ENCODE measurements at places on chromosomes 7 and 10.

DNA sequence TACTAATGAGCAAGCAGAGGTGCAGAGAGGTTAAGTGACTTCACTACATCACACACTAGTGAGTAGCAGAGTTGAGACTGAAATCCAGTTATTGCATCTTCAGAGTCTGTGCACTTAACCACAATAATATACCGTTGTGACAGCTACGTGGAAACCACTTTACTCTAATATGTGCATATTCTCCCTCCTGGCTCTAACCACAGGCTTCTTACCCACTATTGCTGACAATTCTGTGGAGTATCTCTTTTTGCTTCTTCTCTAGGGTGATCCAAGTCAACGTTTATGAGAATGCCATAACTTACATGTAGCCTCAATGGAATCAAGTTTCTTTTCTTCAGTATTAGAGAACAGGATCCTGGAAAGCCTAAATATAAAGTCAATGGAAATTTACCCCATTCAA lies 64.2 kb upstream of the MEOX2 start:
- no peak for DNase-seq

DNA sequence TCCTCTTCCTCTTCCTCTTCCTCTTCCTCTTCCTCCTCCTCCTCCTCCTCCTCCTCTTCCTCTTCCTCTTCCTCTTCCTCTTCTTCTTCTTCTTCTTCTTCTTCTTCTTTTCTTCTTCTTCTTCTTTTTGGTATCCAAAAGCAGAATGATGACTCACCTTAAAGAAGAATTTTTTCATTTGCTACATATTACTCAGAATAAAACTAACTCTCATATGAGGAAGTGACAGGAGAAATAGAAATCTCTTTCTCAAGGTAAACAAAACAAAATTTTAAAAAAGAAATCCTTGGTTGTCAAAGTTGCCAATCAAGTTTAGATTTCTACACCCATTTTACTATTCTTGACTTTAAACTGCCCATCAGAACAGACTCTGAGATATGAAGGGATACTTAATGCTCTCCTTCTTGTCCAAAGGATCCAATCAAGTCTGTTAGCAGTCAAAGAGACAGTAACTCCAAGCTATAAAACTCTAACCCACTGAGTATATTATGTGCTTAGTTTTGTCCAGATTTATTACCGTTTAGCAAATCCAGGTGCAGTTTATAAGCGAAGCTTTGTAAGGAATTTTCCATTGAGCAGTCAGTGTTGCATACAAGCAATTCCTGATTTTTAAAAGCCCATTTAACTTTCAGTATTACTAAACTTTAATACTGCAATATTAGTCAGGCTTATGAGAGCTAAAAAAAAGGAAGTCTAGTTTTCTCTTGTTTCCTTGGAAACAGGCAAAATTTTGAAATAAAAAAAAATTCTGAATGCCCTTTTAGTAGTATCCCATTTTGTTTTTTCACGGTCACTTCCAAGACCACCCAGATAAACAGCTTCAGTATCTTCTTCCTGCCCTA lies 43.1 kb upstream of the SNX13 start:
- DNase-seq: no peak

- no peak for DNase-seq
Measured at GRCh38 chr10:117726596-117727295, 184.2 kb downstream of the EMX2 start.

DNA sequence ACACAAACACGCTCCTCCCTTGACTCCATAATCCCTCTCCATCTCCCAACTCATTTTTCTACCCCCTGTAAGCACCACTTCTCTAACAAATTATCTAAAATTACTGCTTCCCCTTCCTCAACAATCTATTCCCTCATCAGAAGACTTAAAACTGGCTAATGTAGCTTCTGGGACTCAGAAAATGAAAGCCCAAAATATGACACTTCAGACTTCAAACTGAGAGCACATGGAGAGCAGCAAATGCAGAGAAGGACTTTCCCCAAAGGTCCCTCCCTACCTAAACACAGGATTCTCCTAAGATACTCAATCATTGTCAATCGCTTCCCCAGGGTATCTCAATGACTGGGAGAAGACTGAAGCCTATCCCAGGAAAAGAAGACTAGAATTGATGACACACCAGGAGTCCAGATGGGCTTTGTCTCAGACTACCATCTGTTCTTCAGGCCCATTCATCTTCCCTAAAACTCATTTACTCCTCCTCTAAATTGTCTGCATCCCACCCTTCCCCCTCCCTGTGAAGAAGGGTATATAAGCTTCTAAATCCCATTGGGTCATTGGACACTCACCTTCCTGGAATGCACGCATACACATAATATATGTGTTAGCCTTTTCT lies 39.2 kb downstream of the ST8SIA6 start:
- no peak for DNase-seq

GRCh38 chr10:45375716-45376231 lies 1.8 kb downstream of the ALOX5 start:
- no peak for DNase-seq

DNA sequence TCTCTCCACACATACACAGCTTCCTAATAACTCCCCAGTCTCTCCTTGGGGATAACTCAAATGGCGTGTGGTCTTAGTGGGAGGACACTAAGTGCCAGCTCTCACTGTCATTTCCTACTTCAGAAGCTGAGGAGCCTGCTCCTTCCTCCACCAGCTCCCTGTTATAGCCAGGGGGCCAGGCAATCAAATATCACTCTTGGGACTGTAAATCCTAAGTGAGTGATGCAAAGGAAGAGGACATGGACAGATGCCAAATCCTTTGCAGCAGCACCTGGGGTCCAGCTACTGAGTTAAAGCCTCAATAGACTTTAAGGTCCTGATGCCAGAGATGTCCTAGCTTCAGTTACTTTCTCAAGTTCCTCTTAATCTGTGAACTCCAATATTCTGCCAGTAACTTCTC lies 34.1 kb downstream of the SEM1 start:
- DNase-seq: no peak

GRCh38 chr10:130022086-130022485 lies 58.0 kb upstream of the EBF3 start:
- DNase-seq: no peak

- DNase-seq: peak; percentile 54
Measured at GRCh38 chr7:38369816-38370493, 96.5 kb upstream of the TARP start.

GRCh38 chr10:91785830-91786229 lies 12.4 kb upstream of the TNKS2 start:
- no peak for DNase-seq

- DNase-seq: no peak
Measured at GRCh38 chr7:36487756-36488336, 98.2 kb downstream of the ANLN start.

- DNase-seq: no peak
Measured at GRCh38 chr10:132313865-132314264, 6.1 kb upstream of the STK32C start.

- DNase-seq: no peak
Measured at GRCh38 chr7:78852951-78853350, 600.5 kb downstream of the MAGI2 start.

GRCh38 chr10:97734021-97734420 lies 2.9 kb upstream of the ZFYVE27 start:
- DNase-seq: no peak

GRCh38 chr10:132847416-132847777 lies 61.5 kb upstream of the NKX6-2 start:
- no peak for DNase-seq

DNA sequence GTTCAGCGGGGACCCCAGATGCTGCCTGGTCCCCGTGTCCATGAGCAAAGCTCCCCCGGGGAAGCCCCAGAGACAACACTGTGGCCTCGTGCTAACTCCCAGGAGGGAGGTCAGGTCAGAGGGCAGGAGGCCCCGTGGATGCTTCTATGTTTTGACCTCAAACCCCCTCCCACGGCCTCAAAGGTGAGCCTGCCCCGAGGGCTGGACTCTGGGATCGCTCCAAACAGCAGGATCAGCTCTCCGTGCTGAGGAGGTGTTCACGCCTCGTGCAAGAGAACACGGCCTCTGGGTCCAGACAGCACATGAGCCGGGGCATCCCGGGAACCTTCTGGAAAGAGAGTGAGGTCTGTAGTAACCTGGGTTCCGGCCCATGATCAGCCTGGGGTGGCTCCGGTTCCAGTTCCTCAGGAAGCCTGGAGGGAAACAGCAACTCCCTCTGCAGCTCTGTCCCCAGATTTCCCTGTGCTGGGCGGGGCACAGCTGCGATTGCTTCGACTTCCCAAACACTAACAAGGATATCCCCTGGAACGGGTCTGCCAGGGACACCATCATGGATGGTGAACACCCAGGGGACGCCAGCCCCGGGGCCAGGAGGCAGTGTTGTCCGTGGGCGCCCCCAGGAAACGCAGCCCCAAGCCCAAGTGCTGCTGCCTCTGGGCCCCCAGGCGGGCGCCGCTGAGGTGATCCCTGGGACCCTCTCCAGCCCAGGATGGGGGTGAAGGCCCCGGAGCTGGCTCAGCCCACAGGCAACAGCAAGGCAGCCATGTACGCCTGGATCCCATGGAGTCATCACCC lies 18.0 kb upstream of the INPP5A start:
- no peak for DNase-seq

GRCh38 chr7:128530855-128531104 lies 54.2 kb downstream of the METTL2B start:
- no peak for DNase-seq

DNA sequence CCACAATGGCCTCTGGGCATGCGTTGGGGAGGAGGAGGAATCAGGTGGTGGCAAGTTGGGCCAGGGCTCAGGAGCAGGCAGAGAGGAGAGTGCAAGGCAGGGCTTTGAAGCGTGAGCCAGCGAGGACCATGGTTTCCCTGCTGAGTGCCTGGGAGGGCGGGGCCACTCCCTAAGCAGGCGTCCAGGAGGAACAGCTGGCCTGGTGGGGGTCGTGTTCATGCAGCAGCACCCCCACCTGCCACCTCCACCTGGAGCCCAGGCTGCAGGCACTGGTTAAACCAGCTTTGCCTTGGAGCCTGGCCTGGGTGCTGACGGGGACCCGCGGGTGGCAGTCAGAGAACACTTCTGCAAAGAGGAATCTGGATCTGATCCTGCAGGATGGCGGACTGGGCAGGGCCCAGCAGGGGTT lies 24.2 kb upstream of the AQP1 start:
- DNase-seq: no peak

DNA sequence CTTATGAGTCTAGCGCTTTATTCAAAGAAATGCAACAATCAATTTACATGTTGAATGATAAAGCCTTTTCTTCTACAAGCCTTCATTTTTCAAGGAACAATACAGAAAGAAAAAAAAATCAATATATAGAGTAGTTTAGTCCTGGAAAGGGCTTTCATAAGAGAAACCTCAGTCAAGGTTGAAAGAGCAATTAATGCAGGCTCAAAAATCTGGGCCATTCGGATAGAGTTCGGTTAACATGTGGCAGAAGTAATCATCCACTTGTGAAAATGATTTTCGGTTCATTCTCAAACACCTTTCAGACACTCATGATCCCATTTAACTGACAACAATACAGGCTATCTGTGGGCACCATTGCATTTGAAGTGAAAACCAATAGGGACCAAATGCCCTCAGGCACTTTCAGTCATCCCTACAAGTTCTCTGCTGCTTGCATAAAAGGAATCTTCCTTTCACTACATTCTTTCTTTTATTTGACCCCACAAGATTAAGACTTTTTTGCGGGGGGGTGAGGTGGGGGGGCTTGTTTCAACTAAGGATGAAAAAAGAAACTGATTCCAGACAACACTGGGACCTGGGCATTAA lies 177.9 kb downstream of the RNF133 start:
- no peak for DNase-seq

GRCh38 chr7:48063985-48064384 lies 25.1 kb upstream of the UPP1 start:
- no peak for DNase-seq

GRCh38 chr10:81068460-81068859 lies 530.8 kb downstream of the SH2D4B start:
- DNase-seq: no peak
